ENCODE measurements at places on chromosomes 6 and 20.

DNA sequence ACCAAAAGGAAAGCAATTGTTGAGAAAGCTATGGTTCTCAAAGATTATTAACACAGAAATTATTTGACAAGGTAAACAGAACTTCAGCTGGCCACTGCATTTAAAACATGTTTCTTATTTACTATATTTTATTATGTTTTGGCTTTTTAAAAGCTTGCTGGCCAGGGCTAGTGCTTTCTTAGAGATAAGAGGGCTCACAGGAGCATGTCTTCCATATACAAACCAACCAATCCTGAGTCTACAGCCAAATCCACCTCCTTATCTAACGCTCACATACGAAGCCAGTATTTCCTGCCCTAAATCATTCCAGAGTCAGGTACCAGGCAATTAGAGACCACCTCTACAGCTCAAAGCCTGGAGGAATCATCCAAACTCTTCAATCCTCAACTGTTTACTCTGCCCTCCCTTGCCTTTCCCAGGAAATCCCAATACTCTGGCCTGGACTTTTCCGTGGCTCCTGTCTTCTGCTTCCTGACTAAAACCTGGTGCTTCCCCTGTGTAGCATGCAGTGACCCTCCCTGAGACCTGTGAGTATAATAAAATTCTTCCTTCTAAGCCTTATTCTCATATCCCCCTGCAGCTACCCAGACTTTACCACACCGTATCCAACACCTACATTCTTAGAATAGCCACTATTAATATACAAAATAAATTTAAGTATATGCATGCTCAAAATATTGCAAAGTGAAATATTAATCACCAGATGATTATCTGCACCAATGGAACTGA, 33.2 kb downstream of the RANBP9 start:
- no peak for DNase-seq

DNA sequence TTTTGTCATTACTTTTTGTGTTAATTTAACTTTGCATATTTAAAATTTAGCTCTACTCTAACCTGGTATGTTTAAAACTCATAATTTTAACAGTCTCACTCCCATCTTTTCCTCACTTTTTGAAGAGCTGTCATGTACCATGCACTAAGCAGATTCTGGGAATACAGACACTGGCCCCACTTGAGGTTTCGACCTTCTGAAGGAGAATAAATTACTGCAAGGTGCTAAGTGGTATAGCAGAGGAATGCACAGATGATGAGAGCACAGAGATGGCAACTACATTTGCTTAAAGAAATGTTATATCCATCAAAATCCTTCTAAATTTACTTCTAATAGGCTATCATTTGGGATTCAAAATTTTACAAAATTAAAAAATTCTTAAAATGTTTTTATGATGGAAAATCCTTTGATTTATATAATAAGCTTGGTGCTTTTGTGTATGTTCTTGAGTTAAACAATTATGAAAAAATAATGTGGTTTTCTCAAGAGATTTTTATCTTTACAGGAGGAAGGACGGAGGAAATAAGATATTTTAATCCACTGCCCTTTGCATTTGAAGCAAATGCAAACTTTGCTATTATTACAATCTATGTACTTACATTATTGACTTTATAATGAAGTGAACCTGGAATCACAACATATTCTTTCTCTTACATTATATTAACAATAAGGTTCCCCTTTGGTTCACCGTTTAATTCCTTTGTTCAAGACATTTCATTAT, 79.3 kb downstream of the AHI1 start:
- DNase-seq = no peak

- DNase-seq = no peak
These were observed 123.6 kb downstream of the ISM1 start for GRCh38 chr20:13344671-13345070.

DNA sequence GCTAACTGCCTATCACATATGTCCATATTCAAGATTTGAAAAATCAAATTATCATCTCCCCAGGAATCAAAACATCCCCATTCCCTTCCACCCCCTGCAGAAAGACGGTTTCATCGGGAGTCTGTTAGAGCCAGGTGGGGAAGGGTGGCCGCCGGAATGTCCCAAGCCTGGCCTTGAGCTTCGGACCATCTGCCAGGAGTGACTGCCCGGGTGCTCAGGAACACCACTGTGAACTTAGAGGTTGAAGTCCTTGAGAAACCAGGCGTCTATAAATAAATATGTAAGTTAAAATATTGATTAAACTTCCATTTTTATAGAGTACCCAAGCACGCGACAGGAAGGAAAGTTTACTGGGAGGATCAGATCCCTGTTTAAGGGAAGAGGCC, 250.8 kb downstream of the DLL1 start:
- DNase-seq = no peak

All from CD4-positive, alpha-beta T cell treated with Interferon gamma for 1 hour (primary cell).